Effector memory CD4-positive, alpha-beta T cell (primary cell): ENCODE measurements at places on chromosomes 11 and 22.

DNA sequence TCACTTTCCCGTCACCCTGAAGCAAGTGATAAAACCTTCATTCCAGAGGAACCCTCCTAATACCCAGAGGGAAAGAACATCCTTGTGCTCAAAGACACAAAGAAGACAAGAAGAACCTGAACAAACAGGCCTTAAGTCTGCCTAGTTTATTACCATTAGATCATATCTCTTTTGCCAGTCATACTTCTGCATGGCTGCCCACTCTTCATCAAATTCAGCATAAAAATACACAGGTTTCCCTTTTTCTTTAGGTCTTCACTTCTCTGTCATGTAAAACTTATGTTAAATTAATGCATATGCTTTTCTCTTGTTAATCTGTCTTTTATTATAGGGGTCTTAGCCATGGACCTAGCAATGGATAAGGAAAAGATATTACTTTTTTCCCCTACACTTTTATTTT is 459.7 kb downstream of the DLG2 start:
- DNase-seq, result no peak

DNA sequence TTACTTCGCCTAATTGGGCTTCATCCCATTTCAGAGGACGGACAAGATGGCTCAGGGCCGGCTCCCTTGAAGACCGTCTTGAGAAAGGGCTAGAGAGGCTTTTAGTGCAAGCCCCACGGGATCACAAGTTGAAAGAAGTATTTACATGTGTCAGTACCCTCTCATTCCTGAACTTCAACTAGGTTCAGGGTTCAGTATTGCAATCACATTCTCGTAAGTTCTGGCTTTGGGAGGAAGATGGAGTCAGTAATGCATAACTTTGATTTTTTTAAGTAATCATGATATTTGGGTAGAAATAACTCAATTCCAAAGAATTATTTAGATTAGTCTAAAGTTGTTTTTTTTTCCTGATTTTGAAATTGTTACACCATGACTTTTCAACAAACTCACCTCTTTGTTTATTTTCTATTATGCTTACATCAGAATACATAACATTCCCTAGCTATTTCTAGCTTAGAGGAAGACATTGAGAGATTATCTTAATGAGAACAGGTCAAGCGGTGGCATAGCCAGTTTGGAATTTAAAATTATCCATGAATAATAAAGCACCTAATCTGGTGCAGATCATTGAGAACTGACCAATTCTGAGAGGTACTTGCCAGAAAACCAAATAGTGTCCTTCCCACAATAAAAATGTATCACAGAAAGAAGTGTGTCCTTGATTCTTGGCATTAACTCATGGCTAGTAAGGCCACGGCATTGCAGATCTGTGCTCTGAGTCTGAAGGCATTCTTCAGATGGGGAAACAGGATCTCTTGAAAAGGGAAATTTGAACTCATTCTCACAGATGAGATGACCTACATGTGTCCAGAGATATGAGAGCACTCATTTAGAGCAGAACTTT is 92.1 kb upstream of the BLID start:
- no peak for DNase-seq

GRCh38 chr11:65616575-65617001 is 1.0 kb downstream of the PCNX3 start:
- DNase-seq, result no peak

GRCh38 chr11:93212094-93212493 is 14.3 kb upstream of the SLC36A4 start:
- DNase-seq, result no peak

- peak; percentile 55 for DNase-seq
Observed at GRCh38 chr11:118917481-118918127, 8.1 kb downstream of the BCL9L start.

- DNase-seq, result no peak
Observed at GRCh38 chr11:94650756-94651155, 83.6 kb downstream of the PIWIL4 start.

GRCh38 chr22:25837288-25837900 is 95.4 kb downstream of the MYO18B start:
- no peak for DNase-seq

DNA sequence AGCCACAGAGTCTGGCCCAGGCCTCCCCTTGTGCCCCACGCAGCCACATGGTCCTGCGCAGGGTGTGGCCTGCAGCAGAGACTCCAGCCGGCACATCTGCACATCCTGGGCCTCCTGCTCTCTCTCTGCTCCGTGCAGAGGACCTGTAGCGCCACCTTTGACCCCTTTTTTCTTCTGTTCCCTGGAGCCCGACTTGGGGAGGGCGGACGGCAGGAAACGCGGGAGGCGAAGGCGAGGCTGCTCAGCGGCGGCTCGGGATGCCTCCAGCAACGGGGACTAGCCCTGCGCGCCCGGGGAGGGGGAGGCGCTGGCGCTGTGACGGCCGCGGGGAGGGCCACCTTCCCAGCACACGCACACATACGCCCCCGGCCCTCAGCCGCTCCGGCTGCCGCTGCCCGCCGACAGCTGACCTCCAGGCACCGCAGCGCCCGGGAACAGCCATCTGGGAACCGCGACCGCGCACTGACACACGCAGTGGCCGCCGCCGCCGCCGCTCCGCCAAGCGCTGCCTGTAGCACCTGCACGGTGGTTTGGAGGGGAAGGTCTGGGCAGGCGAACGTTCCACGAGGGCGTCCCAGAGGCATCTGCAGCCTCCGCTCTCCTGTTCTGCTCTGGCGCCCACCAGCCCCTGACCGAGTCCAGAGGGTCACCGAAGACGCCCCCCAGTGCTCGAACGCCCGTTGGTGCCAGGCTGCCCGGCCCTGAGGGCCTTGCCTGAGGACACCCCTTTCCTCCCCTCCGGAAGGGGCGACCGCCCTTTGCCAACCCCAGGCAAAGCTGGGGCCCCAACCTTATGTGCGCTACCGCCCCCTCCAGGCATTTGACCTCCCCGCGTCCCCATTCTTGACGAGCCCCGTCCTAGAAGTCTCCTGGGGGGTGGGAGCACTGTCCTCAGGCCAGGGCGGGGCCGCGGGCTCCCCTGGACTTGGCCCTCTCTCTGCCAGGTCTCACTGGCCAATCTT is 16.9 kb upstream of the C22orf42 start:
- no peak for DNase-seq

- DNase-seq, result no peak
Observed at GRCh38 chr11:35270342-35270741, 131.4 kb downstream of the CD44 start.

DNA sequence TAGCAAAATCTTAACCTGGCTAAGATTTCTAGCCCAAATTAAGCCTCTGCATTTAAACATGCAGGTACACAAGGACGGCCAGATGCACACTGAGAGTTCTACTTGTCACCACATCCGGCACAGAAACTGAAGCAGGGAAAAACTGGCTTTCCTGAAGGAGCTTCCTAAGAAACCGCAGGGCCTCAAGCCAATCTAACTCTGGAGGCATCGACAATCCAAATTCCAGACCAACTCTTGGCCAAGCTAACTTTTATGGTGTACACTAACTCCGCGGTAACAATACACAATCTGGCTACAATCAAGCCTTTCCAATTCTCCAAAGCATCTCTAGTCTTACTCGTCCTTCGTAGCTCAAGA is 1.2 kb downstream of the MSANTD2 start:
- DNase-seq, result no peak

DNA sequence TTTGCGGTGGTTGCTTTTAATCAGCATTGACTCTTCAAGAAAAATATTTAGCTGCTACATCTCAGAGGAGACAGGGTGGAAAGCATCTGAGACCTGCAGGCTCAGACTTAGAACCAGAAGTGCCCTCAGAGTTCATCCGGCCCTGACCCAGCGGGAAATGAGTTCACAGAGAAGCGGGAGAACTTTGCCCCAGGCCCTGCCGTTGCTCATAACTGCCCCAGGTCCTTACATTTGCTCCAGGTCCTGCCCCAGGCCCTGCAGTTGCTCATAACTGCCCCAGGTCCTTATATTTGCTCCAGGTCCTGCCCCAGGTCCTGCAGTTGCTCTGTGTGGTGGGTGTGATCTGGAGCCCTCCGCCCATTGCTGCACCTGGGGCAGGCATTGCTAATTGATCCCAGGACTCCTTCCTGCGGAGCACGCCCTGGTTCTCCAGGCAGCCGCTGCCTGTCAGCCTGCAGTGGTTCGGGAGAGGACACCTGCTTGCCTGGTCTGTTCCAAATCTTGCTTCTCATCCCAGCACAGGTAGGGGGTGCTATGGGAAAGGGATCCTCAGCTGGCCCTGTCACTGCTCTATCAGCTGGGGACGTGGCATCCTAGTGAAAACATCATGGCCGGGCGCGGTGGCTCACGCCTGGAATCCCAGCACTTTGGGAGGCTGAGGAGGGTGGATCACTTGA is 58.1 kb upstream of the PPP6R3 start:
- no peak for DNase-seq

- no peak for DNase-seq
Observed at GRCh38 chr11:86930957-86931547, 24.1 kb downstream of the FZD4 start.

DNA sequence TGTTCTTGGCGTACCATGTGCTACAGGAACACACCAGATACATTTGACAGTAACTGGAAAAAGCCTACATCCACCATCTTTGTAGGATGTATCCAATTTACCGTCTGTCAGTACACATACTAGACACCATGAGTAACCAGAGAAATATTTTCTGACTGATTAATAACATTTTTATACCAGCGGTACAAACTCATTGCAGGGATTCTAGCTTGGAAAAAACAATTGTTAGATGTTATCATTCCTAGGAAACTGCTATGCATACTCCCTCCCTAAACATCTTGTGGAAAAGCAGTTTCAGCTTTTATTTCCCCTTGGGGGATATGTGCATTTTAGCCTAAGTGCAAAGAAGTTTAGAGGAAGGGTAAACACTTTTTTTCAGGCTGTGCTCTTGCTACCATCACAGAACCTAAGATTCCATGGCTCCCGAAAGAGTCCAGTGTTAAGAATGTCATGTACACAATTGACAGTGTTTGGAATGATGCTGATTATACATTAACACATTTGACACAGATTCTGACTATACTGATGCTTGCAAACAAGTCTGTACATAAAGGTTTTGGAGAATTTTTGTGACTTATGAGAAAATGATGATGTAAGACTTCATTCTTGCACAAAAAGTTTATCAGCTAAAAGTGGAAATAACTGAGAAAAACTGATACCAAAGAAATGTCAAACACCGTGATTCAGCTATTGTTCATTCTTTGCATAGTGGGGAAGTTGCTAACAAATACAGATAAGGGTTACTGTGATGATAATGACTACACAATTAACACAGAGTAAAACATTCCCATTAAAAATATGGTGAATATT is 23.7 kb downstream of the NCF4 start:
- no peak for DNase-seq

DNA sequence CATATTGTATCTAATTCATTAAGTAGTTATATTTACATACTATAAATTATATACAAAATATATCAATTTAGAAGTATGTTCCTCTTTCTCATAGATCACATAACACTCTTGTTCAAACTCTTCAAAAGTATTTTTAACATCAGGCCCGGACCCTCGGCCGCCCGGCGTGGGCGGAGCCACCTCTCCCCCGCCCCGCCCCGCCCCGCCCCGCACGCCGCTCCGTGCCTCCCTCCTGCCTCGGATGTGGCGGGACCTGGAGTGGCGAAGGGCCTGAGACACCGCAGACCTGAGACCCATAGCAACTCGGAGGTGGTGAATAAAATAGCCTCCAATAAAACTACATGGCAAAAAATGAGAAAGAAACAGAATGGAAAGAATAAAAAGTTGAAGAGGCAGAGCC is 105.9 kb upstream of the BDNF start:
- DNase-seq, result no peak

DNA sequence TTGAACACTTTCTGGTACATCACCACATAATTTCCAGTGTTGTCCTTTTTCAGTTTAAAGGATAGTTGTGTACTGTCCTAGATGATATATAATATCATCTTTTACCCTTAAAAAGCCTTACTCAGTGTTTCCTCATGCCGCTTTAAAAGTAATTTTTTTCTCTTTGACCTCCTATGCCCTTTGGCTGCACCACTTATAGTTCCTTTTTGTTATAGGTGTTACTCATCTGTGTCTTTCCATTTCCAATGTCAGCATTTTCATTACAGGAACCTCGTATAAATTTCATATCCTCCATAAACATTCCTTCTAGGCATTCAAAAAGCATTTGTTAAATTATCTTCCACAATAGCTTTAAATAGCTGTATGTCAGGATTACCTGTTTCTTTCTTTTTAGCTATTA is 40.8 kb downstream of the USP47 start:
- no peak for DNase-seq

DNA sequence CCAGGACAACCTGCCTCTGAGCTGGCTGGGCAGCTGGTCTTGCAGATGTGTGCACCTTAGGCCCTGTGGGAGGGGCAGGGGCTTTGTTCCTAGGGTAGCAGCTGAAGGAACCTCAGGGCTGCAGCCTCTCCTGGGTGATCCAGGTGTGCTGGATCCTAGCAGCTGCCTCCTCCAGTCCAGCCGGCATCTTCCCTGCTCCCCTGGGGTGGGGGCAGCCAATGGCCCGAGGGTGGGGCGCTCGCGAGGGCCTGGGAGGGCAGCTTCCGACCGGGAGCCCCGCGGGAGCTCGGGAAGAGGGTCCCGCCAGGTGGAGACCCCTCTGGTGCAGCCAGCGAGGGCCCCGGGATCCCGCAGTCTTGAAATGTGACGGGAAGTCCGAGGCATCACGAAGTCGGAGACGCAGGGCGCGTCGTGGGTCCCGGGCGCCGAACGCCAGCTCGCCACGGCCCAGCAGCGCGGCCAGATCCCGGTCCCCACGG is 1.7 kb downstream of the IFITM1 start:
- no peak for DNase-seq

DNA sequence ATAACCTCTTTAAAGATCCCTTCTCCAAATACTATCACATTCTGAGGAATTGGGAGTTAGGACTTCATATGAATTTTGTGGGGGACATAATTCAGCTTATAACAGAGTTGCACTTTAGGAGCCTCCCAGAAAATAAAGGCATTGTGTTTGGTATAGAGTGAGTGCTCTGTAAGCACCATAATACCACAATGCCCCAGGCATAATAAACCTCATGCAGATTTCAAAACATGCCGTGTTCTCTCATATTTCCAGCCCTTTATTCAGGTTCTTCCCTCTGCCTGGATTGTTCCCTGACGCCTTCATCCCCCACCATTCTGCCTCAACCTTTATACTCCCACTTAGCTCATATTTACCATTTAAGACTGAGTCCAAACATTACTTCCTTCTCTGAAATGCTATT is 398.8 kb upstream of the FAT3 start:
- DNase-seq, result no peak

DNA sequence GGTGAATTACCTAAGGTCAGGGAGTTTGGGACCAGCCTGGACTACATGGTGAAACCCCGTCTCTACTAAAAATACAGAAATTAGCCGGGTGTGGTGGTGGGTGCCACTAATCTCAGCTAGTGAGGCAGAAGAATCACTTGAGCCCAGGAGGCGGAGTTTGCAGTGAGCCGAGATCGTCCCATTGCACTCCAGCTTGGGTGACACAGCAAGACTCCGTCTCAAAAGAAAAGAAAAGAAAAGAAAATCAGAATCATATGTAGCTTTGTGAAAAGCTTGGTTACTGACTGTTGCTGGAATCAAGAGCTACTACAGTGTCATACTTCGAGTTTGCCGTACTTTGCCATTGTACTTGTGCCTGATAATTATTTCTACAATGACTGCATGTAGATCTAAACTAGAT is 4.2 kb upstream of the TMEM135 start:
- DNase-seq, result no peak

- DNase-seq, result no peak
Observed at GRCh38 chr11:72238492-72239312, 5.3 kb downstream of the PHOX2A start.

GRCh38 chr11:113505541-113506375 is 30.6 kb upstream of the DRD2 start:
- DNase-seq, result no peak

- DNase-seq, result no peak
Observed at GRCh38 chr11:128551611-128552335, 35.6 kb downstream of the ETS1 start.
